AG10803 (cell line): ENCODE measurements at places on chromosomes 13 and 19.

DNA sequence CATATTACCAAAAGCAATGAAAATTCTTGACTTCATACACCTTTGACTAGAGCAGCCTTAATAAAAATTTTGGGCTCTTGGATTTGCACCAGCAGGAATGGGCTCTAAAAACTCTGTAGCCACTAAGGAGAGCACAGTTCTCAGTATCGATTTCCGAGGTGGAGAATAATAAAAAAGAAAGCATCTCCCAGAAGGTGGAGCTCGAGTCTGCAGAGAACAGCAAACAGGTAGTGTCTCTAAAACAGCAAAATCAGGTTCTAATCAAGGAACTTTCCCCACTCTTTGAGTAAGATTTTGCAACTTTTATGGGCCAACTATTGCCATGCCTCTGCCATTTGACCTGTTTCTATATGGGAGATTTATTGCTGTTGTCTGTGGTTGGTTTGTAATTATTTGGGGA lies 258.7 kb upstream of the GPC6 start:
- peak; percentile 13 for DNase-seq

DNA sequence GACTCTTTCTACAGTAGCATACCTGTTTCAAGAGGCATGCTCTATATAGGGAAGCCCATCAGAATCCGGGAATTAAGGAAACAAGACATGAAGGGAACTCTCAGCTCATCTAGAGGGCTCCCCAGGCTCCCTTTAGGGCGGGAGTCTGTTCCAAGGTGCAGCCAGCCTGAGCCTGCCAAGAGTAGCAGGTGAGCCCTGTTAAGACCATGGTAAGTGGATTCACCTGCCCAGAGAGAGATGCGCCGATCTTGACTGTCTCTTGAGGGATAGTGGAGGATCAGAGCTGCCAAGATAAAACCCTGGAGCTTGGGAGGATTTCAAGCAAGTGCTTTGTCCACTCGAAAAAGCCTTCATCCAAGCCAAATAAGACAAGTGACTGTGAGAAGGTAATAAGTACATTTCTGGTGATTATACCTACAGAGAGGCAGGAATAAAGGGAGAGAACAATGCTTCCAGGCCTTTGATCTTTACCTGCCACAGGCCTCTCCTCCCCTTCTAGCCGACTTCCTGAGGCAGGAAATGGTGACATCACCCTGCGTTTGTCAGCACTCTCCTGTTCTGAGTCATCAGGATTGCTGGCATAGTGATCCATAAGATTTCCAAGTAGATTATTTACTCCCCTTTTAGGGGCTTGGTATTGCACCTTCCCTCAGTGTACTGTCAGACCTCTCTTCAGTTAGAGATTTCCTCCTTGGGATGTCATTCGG lies 31.5 kb downstream of the KLF5 start:
- peak; percentile 62 for DNase-seq

- no peak for DNase-seq
Measured at GRCh38 chr13:90995614-90996013, 351.9 kb upstream of the MIR17HG start.

GRCh38 chr13:113488283-113488682 lies 2.2 kb downstream of the DCUN1D2 start:
- no peak for DNase-seq

GRCh38 chr13:50685491-50685890 lies 158.0 kb downstream of the DLEU7 start:
- peak; percentile 46 for DNase-seq

- DNase-seq, result no peak
Measured at GRCh38 chr19:27922970-27923369, 1290.0 kb downstream of the UQCRFS1 start.

- DNase-seq, result no peak
Measured at GRCh38 chr19:5592531-5593342, 25.0 kb upstream of the TINCR start.

DNA sequence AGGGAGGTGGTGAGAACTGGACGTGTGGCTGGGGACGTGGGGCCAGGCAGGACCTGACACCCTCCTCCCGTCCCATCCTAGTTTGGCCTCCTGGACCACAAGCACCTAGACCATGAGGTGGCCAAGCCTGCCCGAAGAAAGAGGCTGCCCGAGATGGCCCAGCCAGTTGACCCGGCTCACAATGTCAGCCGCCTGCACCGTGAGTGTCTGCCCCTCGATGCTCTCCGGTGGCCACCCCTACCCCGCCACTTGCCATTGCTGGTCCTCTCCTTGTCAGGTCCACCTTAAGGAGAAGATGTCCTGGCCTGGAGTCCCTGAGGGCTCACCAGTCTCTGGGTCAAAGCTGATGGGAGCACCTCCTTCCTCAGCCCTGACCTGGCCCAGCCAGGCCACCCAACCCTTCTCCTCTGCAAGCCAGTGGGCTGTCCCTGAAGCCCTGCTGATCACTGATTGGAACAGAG lies 2.2 kb downstream of the ANGPTL4 start:
- no peak for DNase-seq

GRCh38 chr19:44615863-44616247 lies 2.5 kb downstream of the IGSF23 start:
- no peak for DNase-seq

DNA sequence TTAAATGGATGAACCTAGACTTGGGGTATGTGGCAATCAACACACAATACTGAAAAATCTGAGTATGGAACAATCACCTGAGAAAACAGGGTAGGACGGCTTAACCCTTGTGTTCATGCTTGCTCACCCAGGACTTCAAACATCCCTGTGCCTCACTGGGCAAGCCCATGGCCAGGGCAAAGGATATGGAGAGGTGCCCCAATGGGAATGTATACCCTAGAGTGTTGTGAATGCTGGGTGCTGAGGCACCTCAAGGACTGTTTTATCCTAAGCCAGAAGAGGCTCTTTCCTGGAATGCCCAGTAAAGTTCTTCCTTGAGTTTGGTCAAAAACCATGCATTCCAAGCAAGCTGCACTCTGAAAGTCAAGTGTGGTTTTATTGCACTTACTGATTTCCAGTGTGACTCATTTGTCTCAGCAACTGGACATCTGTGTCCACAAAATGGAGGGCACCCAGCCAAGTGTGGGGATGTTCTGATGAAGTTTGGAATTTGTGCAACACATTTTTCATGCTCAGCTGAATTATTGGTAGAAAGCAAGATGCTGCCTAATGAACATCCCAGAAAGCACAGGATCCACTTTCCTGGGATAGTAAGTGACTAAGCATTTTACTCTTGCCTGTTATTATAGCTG lies 531.3 kb downstream of the RFC3 start:
- DNase-seq, result peak; percentile 100

DNA sequence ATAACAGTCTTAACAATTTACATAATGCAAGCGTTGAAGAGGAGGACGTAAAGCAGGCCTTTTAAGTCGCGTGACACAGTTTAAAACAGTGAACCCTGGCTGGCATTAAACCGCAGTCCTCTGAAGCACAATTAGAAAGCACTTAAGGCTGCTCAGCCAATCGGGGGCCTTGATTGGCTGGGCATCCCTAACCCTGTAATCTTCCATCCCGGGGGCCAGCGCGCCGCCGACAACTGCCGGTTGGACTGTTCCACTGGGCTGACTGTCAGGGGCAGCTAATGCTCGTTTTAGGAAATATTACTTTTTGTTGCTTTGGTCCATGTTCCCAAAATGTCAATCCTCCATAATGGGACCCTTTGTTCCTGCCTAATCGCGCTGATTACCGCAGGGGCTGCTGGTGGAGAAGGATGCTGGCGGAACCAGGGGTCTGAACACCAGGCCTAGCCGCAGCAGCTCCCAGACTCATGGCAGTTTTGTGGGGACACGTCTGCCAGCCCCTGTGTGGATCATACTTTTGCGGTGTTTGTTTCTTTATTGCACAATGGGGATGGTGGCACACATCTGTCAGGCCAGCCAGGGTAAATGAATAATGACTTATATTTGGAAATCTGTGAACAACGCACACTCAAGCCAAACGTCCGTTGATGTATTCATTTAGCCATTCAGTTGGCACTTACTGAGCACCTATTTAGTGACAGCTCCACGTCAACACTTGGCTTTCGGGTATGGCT lies 127.1 kb upstream of the SPACA7 start:
- DNase-seq, result no peak

DNA sequence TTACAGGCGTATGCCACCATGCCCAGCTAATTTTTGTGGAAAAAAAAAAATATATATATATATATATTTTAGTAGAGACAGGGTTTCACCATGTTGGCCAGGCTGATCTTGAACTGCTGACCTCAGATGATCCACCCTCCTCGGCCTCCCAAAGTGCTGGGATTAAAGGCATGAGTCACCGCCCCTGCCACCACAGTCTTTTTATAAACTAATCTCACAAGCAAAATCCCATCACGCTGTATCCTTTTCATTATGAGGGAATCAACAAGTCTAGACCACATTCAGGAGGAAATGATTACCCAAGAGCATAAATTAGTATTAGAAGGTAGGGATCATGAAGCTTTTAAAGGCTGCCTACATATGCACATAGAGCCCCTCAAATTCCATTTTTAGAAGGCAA lies 210.6 kb upstream of the NBEA start:
- DNase-seq, result no peak

- peak; percentile 76 for DNase-seq
Measured at GRCh38 chr19:13002166-13002898, 7.1 kb downstream of the NFIX start.

GRCh38 chr13:103908274-103908673 lies 842.1 kb upstream of the SLC10A2 start:
- no peak for DNase-seq

DNA sequence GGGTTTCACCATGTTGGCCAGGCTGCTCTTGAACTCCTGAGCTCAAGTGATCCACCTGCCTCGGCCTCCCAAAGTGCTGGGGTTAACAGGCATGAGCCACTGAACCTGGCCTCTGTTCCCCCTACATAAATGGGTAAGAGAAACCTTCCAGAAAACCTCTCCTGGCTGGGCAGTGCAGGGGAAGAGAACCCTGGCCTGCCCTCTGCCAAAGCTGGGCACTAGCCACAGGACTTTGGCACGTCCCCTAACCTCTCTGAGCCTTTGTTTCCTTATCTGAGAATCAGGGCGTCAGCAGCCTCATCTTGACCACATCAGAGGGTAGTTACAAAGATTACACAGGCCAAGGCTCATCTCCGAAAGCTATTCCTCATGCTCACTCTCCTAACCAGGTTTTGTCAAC lies 2.2 kb downstream of the SBSN start:
- no peak for DNase-seq

DNA sequence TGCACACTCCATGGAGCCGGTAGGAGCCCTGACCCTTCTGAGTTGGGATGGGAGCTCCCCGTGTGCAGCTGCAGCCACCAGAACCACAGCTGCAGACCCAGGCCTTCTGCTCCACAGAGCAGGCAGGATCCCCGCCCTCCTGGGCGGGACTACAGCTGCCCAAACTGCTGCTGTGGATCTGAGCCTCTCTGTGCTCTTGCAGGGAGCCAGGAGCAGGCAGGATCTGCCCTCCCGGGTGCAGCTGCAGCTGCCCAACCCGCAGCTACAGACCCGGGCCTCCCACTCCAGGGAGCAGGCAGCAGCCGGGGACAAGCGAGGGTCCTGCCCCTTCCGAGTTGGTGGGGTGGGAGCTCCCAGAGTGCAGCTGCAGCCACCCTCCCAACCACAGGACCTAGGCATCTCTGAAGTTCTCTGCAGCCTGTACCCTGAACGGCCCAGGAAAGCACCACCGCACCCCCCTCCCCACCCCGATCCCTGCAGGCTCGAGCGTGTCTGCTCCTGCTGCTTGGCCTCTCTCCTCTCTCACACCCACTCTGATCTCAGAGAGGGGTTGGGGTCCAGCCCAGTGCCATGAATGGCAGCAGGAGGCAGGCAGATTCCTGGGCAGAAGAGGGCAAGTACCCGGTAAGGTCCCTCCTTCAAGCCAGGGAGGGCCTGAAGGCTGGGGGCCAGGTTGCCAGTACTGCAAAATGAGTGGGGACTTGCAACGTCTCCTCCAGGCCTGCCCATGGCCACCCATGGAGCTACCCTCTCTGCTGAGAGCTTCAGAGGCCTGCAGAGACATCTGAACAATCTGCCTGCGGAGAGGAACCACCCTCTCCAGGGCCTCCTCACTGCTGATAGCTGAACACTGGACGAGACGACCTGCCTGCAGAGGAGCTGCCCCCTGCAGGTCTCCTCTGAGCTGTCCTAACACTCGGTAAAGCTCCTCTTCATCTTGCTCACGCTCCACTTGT lies 16.4 kb upstream of the EMP3 start:
- DNase-seq, result no peak

DNA sequence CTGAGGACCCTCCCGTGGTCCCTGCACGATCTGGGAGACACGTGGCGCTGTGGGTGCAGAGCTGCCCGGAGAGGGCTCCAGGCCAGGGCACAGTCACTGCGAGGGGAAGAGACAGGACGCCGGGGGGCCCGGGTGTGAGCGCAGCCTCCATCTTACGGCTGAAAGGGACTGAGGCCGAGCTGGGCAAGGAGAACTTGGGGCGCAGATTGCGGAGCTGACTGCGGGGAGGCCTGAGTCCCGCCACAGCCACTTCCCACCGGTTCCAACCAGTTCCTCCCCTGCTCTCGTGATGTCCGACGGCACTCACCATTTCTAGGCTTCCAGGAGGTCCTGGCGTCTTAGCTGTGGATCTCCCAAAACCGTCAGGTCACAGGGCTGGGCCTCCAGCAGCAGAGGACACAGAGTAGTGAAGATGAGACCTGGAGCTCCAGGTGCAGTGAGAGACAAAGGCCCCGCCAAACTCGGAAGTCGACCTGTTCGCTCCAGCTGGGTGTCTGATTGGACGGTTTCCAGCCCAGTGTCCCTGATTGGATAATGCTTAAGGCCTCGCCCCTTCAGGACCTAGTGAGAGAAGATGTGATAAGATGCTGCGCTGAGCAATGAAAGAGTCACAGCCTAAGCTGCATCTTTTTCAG lies 4.8 kb upstream of the ZNF253 start:
- no peak for DNase-seq

GRCh38 chr13:25380082-25380481 lies 8.3 kb downstream of the ATP8A2 start:
- no peak for DNase-seq

DNA sequence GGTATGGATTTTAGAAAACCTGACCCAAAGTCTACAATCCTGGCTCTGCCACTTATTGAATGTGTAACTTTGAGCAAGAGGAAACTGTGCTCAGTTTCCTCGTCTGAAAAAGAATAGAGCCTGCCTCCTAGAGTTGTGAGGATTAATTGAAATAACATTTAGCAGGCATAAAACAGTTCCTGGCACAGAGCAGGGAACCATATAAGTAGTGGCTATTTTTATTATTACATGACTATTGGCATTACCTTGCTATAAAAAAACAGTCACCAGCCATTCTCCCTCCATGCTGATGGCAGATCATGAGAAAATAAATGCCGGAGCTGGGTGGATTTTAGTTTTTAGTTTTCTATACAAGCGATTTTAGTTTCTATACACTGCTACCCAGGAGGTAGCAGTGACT lies 5.8 kb downstream of the DOCK9 start:
- DNase-seq, result no peak

DNA sequence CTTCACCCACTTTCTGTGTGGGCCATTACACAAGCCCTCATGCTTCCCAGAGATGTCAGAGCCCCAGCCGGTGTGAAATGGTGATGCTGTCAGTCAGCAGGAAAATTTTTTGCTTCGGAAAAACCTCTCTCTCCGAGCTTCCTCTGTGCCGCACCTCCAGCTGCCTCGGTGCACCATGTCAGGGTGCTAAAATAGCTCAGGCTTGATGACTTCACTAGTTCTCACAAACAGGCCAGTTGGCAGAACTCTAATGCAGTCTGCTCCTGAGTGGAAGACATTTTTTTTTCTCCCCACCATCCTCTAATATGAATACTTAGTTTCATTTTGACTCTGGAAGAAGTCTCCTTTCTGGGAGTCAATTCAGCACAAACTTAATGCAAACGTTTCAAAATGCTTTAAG lies 71.3 kb downstream of the KLF12 start:
- peak; percentile 61 for DNase-seq
